ENCODE measurements at places on chromosomes 3 and 15.

- DNase-seq = no peak
These were observed 185.8 kb downstream of the KCNH8 start for GRCh38 chr3:19334120-19334519.

GRCh38 chr3:140386357-140387100 lies 291.3 kb upstream of the TRIM42 start:
- DNase-seq = no peak

DNA sequence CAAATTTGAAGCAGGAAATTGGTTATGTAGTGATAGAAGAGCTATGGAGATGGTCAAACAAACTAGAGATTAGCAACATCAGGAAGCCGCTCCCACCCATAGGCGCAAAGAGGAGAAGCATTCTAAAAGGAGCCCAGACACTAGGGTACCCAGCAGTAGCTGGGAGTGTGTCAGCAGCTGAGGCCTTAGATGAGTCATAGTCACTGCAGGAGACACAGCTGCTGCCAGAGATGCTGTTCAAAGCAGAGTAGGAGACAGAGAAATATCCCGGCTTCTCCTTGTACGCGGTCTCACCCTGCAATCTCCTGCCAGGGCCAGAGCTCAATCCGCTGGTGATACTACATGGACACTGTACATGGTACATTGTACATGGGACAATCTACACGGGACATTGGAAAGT lies 61.9 kb downstream of the VGLL3 start:
- no peak for DNase-seq

DNA sequence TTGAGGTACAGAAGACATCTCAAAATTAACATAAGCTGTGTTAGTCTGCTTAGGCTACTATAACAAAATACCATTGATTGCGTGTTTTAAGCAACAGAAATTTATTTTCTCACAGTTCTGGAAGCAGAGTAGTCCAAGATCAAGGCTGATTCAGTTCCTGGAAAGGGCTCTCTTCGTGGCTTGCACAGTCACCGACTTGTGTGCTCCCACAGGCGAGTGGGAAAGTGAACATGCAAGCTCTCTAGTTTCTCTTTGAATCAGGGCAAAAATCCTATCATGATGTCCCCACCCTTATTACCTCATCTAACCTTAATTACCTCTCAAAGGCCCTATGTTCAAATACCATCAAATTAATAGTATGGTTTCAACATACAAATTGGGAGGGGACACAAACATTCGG lies 505.9 kb downstream of the ZIC1 start:
- no peak for DNase-seq

DNA sequence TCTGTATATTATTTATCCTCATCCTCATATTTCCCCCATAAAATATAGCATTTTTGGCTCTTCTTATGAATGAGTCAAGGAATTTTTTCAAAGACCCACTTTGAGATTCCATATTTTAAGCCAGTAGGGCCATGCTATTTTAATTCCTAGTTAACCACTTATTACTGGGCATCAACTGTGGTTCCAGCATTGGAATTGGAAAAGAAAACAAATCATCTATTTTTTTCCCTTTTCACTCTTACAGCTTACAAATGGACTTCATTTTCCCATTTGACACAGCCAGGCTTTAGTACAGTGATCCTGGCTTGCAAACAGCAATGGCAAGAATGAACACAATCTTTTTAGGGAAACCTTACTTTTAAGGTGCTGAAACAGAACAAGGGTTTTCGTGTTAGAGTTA lies 19.4 kb upstream of the PLCL2 start:
- DNase-seq = no peak

DNA sequence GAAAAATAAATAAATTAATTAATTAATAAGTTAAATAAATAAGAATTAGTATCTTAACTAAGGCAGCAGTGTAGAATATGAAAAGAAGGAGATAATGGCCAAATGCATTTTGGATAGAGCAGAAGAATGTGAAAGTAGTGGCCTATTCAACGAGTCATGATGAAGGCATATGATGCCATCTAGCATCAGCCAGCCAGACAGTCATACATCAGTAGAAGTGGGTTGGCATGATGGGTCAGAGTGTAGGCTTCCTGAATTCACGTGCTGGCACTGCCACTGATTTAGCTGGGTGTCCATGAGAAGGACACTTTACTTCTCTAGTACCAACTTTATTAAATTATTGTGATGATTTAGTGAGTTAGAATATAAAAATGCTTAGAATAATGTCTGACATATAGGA lies 256.1 kb upstream of the ARPP21 start:
- no peak for DNase-seq

- DNase-seq = no peak
These were observed 27.4 kb downstream of the SRGAP3 start for GRCh38 chr3:9222049-9222448.

DNA sequence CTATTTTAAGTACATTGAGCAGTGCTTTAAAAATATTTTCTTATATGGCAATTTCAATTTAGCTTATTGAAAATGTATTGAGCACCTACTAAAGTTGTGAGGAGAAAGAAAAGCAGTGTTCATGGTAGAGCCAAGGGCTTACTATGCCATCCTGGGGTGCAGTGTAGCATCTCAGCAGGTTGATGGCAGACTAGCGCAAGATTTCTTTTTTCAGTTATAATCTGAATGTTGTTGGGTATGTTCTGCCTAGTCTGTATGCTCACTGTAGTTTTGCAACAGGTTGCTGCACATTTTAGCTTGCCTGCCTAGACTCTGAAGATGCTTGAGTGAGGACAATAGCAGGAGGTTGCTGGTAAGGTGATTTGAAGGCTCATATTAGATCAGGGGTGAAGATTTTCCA lies 103.1 kb upstream of the UNC13C start:
- DNase-seq = no peak

DNA sequence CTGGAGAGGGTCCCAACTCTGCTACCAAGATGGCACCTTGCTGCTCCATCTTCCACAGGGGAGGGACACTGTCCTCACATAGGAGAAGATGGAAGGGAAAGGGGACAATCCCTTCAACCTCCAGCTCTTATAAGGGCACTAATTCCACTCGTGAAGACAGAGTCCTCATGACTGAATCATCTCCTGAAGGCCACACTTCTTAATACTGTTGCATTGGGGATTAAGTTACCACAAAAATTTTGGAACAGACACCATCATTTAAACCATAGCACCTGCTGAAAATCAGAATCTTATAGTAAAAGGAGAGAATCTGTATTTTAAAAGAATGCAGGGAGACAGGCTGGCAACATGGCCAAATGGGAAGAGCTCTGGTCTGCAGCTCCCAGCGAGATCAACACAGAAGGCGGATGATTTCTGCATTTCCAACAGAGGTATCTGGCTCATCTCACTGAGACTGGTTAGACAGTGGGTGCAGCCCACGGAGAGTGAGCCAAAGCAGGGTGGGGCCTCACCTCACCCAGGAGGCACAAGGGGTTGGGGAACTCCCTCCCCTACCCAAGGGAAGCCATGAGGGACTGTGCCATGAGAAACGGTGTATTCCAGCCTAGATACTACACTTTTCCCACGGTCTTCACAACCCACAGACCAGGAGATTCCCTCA lies 69.4 kb upstream of the LIPC start:
- DNase-seq = no peak

DNA sequence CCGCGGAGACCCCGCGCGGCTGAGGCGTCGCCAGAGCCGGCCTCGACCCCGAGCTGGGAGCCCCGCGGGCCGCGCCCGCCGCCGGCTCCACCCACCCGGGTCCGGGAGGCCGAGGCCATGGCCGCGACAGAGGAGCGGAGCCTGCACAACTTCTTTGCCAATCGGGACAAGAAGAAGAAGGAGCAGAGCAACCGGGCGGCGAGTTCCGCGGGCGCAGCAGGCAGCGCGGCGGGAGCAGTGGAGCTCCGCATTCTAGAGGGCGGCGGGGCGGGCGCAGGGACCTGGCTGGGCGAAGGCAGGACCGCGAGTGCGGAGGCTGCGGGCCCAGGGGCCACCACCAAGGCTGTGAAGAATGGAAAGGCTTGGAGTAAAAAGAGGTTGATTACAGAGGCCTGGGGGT lies 37.6 kb upstream of the EPHA6 start:
- no peak for DNase-seq

DNA sequence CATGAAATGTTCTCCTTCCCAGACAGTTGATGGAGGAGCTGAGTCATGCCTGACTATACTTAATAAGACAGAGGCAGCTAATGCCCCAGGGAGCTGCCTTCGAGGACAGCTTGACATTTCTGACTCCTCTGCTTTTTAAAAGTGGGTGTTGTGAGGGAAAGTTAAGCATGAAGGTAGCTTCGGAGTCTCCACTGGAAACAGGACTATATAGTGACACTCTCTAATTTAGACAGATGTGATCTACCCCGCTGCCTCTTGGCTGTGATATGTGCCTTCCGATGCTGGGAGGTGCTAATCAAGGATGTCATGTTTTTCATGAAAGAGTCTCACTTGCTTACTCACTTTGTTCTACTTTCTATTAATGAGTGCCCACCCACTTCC lies 72.7 kb downstream of the IL1RAP start:
- no peak for DNase-seq

DNA sequence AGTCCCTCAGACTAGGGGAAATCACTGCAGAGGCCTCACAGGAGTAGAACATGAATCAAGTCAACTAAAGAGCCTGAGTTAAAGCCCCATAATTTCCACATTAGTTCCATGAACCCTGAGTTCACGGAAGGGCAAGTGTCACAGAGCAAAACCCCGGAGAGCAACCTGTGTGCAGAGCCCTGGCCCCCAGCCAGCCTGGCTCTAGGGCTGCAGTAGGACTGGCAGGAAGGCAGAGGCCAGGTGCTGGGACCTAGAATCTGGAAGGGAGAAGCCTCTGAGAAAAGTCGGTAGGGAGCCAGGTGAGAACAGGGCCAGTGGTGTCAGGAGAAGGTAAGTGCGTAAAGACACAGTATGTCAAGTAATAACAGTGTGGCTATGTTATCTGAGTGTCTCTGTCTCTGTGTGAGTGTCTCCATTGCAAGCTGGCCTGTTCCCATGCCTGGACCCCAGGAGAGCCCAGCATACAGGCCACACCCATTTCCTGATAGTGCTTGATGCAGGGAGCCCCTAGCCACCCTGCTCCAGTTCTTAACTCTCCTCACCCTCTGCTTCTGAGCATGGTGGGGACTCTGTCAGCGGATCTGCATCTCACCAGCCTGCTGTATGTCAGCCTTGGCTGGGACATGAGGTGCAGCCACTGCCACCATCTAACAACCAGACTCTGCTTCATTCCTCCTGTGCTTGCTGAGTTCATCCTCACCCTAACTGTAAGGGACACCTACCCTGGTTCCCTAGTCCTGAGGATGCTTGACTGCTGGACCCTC lies 11.3 kb upstream of the MANF start:
- no peak for DNase-seq
